Breast epithelium (tissue), 4 donors: ENCODE measurements at places on chromosomes 6 and 20. TPM values are rescaled to one million over a fixed set of nuclear protein-coding genes. Genes with fewer than 3 reads are reported as not detected.

DNA sequence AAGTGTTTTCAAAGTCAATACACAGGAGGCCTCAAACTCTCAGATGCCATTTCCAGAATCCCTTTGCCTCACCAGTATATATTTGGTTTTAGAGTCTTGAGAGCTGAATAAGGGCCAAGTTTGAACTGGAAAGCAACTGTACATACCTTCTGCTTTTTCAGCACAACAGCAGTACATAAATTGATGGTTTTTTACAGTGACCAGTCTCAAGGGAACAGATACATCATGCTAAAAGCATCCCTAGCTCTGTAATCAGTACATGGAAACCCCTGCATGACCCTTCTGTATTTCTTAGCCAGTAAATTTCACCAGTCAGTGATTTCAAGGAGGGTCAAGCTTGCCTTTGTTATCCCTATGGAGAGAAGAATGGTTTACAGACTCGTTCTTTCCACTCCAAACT, 40.6 kb upstream of the ECHDC1 start:
- H3K36me3 ChIP-seq: no peaks in the 10 kb centered on the region
- no peaks in the 10 kb centered on the region for H3K27me3 ChIP-seq
- H3K27ac ChIP-seq: no peak overlapping the region
- no peaks in the 10 kb centered on the region for H3K4me1 ChIP-seq

GRCh38 chr6:17589406-17590096, 10.6 kb upstream of the FAM8A1 start:
- H3K4me1 ChIP-seq: no peaks in the 10 kb centered on the region
- no peaks in the 10 kb centered on the region for H3K27me3 ChIP-seq
- H3K36me3 ChIP-seq: no peaks in the 10 kb centered on the region

GRCh38 chr20:24777746-24778145, 171.3 kb upstream of the CST7 start:
- no peak overlapping the region for H3K27ac ChIP-seq
- H3K4me1 ChIP-seq: no peaks in the 10 kb centered on the region
- H3K36me3 ChIP-seq: no peaks in the 10 kb centered on the region

DNA sequence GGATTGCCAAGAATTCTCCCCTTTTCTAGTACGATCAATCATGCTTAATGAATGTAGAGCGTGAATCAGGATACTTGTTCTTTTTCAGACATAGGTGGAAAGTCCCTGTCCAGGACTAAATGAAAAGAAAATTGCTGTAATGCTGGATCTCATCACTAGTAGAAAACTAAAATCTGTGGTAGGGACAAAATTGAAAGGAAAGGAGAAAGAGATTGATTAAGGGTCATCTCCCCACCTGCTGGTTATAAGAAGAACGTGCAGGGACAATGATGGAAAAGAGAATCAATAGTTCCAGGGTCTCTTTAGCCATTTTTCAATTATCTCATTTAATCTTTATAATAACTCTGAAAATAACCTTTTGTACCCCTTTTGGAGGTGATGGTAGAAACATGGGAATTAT, 18.7 kb upstream of the HLA-DRB1 start:
- H3K4me3 ChIP-seq: no peak overlapping the region
- no peaks in the 10 kb centered on the region for H3K4me1 ChIP-seq
- H3K27ac ChIP-seq: no peak overlapping the region
- no peaks in the 10 kb centered on the region for H3K36me3 ChIP-seq
- H3K27me3 ChIP-seq: no peaks in the 10 kb centered on the region
- DNase-seq: no peak

GRCh38 chr6:161544801-161545480, 271.1 kb upstream of the AGPAT4 start:
- H3K36me3 ChIP-seq: no peaks in the 10 kb centered on the region
- no peaks in the 10 kb centered on the region for H3K27me3 ChIP-seq
- no peak overlapping the region for H3K27ac ChIP-seq

- H3K27me3 ChIP-seq: no peaks in the 10 kb centered on the region
- no peaks in the 10 kb centered on the region for H3K36me3 ChIP-seq
- DNase-seq: no peak
- no peak overlapping the region for H3K27ac ChIP-seq
- H3K4me3 ChIP-seq: no peak overlapping the region
These were observed 127.9 kb upstream of the ADGRF1 start for GRCh38 chr6:47169785-47170616.

DNA sequence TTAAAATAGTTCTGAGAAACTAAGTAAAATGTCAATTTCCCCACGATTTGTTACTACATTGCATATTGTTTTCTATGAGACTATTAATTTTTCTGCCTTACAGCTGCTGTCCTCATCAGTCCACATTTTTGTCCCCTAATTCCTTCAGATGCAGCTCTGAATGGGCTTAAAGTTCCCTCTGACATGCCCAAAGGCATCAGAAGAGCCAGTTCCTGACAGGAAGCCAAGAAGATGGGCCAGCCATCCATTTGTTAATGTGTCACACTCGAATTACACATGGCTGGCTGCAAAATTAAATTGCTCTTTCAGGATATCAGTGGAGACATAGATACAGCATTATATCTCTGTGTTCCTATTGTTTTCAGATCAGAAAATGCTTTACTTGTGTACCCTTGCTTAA, 1223.0 kb downstream of the EPHA7 start:
- H3K27me3 ChIP-seq: no peaks in the 10 kb centered on the region
- H3K4me1 ChIP-seq: no peaks in the 10 kb centered on the region
- no peak overlapping the region for H3K27ac ChIP-seq
- no peak for DNase-seq
- H3K4me3 ChIP-seq: no peak overlapping the region

DNA sequence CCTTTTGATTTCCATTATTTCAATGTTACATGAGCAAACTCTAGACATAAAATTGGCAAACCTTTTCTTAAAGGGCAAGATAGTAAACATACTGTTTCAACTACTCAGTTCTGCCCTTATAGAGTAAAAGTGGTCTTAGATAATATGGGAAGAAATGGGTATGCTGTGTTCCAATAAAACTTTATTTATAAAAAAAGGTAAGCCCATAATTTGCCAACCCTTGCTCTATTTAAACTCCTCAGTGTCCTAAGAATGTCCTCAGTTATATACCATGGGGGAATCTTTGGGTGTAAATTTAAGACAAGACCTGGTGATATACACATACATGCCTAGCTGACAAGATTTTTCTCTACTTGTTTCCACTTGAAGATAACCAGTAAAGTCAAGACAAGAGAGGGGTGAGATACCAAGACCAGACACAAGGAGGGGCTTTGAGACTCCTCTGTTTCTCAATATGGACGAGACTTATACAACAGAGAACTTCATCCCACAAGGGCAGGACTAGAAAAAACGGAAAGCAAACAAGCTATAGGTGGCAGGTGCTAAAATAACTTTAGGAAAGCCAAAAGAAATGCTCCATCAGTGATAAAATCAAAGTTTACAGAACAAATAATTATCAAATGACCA, 10.5 kb downstream of the SNX3 start:
- H3K27me3 ChIP-seq: no peaks in the 10 kb centered on the region
- DNase-seq: no peak
- H3K4me1 ChIP-seq: no peaks in the 10 kb centered on the region
- no peak overlapping the region for H3K27ac ChIP-seq

NHLRC1 gene
- total RNA-seq: 3.2 TPM

CASS4 gene
- total RNA-seq: 1.6 TPM
